ENCODE measurements at places on chromosomes 16 and 17.
A peak's percentile ranks its signal among the peaks of the same experiment; 100 is the strongest.

- no peak for DNase-seq
These were observed 164.1 kb downstream of the HS3ST4 start for GRCh38 chr16:25855818-25856217.

DNA sequence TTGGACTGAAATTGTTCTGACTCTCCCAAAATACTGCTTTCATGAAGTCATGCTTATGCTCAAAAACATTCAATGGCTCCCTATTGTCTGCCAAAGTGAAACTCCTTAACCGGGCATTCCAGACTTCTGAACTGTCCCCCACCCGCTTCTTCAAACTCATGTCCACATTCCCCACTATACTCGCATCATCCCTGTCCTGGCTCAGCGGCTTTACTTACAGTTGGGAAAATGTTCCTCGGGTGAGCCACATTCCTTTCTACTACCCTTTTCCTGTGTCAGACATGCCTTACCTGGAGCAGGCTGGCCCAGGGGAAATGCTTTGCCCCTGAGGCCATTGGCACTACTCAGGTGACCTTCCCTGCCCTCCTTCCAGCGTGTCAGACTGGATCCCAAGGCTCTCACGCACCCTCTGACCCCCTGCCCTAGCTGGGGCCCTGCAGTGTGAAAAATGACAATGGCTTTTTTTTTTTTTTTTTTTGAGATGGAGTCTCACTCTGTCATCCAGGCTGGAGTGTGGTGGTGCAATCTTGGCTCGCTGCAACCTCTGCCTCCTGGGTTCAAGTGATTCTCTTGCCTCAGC is 5.3 kb downstream of the CYGB start:
- DNase-seq: no peak

GRCh38 chr17:7348478-7349242 is 3.3 kb upstream of the KCTD11 start:
- no peak for DNase-seq

GRCh38 chr17:10875430-10875851 is 37.6 kb upstream of the PIRT start:
- no peak for DNase-seq

DNA sequence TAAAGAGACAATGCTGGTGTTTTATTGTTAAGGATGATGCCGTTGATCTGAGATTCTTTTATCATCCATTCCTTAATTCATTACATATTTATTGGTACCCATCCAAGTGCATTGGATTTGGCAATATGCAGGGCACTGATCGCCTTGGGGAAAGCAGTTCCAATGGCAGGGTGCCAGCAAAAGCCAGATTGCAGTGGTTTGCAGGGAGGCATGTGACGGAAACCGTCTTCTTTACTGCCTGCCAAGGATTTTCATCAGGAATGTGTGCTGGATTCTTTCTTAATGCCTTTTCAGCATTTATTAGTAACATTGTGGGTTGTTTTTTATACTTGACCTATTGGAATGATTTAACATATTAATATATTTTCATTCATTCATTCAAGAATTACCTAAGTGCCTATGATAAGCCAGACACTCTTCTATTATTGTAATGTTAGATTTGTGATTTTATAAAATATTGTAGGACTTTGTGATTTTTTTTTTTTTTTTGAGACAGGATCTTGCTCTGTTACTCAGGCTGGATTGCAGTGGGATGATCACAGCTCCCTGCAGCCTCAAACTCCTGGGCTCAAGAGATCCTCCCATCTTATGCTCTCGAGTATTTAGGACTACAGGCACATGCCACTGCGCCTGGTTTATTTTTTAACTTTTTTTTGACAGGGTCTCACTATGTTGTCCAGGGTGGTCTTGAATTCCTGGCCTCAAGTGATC is 93.4 kb upstream of the TNRC6A start:
- DNase-seq: peak; percentile 72

DNA sequence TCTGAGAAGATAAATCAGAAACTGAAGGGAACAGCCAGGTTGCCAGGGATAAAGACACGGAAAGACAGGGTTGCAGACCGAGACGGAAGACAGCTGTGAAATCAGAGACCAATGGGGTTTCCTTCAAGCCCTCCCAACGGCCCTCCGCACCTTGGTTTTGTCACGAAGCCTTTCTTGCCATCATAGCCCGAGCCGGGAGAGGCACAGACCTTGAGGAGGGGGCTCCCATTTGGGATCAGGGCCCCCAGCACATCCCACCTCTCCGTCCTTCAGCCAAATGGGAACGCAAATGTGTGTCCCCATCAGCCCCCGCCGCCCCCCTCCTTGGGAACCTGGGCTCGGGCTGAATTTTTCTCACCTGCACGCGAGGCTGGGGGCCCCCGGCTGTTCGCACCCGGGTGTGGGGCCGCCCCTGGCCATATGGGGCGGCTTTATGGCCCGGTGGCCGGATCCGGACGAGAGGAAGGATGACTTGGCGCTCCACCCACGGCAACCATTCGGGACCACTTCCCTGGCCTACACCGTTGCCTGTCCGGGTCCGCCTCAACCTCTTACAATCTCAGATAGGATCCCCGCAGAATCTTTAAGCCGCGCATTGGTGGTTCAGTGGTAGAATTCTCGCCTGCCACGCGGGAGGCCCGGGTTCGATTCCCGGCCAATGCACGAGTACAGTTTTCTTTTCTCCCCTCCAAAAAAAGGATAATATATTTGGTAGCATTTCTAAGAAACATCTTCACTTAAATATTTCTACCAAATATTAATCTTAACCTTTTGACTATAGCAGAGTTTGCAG is 1.4 kb upstream of the HES7 start:
- DNase-seq: no peak

DNA sequence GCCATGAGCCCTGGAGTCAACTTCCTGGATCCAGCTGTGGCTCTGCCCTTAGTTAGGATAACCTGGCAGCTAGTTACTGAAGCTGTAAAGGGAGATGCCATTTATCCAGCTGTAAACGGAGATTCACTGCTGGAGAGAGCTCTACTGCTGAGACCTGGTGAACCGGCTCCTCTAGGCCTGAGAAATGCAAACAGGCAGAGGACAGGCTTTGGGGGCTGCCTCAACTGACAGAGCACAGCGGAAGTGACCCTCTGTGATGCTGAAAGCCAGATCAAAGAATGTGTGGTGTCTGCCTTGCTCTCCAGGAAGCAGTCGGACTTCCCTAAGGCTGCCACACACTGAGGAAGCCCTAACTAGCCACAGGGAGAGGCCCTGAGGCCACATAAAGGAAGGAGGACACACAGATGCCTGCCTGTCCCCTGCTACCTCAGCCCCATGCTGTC is 21.9 kb upstream of the GPRC5C start:
- no peak for DNase-seq

DNA sequence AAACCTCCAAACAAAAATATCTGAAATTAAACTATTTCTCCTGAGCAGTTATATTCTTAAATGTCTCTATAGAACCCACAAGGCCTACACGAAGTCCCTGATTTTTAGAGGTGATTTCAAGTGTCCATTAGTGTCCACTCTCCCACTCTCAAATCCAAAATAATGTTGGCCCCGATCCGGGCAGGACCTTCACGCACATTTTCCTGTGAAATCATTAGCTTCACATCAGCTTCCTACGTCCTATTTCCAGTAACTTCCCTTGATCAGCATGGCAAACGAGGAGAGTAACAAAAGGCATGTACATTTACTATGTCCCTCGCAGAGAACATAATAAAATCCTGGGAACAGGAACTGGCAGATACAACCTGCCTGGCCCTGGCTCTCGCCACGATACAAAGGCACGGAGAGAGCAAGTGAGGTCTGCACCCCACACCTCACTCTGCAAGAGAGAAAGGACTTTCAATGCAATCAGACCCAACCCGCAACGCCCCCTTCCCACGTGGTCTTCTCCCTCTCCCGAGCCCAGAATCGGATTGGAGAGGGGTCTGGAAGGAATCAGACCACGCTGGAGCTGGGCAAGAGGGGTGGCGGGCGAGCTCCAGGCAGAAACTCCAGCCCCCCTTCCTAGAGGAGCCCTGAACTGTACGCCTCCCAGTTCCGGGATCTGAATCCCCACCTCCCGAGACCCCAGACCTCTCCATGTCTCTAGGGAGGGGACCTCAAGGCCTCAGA is 17.5 kb upstream of the C17orf78 start:
- no peak for DNase-seq

DNA sequence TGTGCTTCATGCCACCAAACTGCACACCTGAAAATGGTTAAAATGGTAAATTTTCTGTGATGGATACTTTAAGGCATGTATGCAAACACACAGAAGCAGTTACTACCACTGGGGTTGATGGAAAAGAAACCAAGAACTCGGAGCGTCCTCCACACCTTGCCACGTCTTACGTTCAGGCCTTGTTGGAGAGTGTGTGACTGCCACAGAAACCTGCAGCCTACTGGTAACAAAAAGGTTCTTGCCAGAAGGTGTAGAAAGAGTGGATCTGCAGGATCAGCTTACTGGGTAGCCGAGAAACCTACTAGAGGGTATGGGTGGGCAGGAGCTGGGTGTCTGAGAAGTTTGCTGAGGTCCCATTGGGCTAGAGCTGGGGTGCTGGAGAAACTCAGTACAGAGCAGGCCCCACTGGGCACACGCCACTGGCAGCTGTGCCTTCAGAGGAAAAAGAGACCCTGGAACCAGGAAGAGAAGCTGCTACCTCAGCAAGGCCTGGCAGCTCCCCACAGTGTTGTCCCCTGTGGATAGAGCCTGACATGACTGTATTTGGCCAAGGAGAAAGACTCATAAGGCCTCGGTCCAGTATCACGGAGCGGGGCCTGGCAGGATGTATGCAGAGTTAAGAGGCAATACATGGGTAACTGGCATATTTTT is 204.6 kb downstream of the SEC14L1 start:
- DNase-seq: no peak

DNA sequence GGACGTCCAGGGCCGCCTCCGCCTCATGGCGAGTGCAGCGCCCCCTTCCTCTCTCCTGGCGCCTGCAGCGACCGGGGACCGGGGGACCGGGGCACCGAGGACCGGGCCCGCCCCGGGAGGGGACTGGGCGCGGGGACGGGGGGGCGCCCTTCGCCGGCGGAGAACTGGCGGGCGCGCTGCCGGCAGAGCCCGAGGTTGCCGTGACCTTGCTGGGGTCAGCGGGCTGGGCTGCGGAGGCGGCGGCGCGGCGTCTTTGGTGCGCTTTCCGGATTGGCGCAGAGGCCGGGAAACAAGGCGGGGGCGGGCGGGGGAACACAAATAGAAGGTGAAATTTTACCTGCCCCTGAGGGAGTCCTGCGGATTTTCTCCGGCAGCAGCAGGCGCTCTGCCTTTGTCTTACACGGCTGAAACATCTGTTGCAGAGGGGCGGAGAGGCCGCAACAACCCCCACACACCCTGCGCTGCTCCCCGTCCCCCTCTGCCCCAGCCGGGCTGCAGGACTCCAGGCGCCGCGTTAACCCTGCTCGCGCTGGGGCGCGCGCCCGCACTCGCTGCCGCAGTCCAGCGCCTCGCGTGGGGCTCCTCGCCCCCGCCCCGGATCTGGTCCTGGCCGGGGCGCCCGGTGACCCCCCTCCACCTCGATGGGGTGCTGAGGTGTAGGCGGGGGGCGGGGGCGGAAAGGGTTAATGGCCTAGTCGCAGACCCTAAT is 53.5 kb downstream of the SREBF1 start:
- DNase-seq: no peak

DNA sequence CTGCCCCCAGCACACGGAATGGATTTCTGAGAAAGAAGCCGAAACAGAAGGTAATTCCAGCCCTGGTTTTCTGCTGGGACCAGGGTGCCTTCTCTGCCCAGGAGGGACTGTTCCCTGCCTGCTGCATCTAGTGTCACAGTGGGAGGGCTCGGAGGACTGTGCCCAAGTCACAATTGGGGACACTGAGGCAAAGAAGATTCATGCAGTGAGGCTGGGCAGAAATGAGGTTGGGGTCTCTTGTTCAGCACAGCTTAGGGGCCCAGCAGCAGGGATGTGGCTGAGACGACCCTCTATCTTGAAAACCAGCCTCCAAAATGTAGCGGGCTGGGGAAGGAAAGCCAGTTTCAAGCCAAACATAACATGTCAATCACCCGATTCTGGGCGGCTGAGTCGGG is 592 bp downstream of the IL21R start:
- no peak for DNase-seq

DNA sequence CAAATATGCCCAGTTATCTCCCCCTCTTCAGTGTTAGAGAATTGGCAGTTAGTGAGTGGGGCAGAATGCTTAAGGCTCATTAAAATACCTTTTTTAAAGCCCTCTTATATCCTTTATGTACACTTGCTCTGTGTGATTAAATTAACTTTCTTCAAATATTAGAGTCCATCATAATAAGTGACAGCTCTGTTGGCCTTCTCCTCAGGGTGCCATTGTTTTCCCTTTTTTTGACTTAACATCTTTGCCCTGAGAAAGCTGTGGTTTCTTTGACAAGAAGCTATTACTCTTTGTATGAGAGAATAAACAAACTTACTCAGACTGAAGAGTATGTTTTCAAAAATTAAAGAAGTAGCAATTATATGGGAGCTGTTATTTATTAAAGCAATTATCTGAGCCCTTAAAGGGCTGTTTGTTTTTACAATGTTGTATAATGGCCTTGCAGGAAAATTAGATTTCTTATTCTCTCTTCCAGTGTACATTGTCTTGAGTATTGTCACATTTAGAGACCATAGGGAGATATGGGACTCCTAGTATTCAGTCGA is 13.4 kb downstream of the RBBP6 start:
- DNase-seq: no peak

DNA sequence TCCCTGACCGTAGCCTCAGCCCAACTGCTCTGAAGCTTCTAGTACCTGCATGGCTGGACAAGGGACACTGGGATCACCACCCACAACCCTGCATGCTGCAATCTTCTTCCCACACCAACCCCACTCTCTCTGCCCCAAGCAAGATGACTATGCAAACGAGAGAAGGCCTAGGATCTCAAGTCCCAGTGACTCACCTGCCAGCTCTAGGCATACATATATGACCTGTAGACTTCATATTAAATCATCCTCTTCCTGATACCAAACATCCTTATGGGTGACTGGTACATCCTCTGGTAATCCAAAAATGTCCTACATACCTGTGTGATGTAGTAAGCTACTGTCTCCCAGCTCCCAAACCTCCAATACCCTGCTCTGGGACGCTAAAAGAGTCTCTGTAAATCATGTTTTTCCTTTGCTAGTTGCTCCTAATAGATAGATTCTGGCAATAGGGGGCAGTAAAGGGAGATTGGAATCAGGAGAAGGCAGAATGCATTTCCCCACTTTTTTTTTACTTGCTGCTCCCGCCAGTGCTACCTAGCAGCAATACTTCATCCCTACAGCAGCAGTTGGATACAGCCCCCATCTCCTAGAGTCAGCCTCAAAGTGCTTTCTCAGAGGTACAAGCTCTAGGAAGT is 43.4 kb upstream of the SOX9 start:
- DNase-seq: no peak
